Stimulated activated CD4-positive, alpha-beta T cell treated with anti-CD3 and anti-CD28 coated beads, TNF-alpha, amount 100 ng/mL, for 4 hours (primary cell): ENCODE measurements at places on chromosomes 13 and 19.

DNA sequence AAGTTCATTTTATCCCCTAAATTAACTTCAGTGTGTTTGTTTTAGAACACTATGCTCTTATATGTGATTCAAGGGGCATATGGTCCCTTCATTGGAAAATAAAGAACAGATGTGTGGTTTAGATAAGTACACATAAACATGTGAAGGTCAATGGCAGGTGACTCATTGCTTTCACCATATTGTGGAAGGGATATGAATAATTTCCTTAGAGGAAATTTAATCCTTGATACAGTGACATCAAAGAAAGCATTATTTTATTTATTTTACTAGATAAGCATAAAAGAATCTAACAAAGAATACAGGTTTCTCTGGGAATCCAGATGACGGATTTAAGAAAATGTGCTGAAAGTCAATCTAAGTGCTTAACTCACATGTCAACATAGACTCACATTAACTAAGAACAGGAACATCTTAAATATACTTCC is 373.5 kb downstream of the KCTD12 start:
- no peak for DNase-seq

DNA sequence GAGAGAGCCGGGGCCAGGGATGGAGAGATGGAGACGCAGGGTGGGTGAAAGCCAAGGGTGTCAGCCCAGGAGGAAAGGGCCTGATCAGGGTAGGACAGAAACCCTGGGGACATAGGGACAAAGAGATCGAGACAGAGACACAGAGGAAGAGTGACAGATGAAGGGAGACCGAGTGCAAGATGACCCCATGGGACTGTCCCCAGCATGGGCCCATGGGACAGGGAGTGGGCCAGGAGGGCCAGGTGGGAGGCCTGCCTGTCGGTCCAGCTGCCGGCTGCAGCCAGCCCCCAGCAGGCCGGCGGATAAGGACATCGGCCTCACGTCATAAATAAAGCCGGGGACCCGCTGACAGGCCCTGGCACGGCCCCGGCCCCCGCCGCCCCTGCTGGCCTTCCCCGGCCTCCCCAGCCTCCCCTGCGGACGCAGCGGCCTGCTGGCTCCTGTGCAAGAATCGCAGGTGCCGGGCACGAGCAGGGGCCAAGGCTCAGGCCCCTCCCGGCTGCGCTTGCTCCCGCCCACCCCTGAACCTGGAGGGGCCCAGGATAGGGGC is 6.3 kb downstream of the REX1BD start:
- no peak for DNase-seq

GRCh38 chr19:18304458-18305310 is 18.2 kb downstream of the LSM4 start:
- peak; percentile 73 for DNase-seq

GRCh38 chr13:24664726-24665409 is 15.3 kb upstream of the ATP12A start:
- DNase-seq, result no peak

- DNase-seq, result no peak
Measured at GRCh38 chr13:47461816-47462215, 539.3 kb downstream of the SUCLA2 start.

DNA sequence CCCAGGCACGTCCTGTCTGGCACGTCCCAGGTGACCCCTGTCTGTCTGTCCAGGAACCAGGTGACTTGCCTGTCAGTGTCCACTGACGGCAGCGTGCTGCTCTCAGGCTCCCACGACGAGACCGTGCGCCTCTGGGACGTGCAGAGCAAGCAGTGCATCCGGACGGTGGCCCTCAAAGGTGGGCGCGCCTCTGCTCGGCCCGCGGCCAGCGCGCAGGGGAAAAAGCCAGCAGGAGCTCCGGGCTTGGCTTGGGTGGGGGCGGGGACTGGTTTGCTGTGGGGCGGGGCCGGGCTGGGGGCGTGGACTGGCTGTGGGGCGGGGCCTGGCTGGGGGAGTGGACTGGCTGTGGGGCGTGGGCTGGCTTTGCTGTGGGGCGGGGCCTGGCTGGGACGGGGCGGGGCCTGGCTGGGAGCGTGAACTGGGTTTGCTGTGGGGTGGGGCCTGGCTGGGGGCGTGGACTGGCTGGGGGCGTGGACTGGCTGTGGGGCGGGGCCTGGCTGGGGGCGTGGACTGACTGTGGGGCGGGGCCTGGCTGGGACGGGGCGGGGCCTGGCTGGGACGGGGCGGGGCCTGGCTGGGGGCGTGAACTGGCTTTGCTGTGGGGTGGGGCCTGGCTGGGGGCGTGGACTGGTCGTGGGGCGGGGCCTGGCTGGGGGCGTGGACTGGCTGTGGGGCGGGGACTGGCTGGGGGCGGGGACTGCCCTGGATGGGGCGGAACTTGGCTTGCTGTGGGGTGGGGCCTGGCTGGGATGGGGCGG is 7.2 kb downstream of the WDR18 start:
- DNase-seq, result no peak

DNA sequence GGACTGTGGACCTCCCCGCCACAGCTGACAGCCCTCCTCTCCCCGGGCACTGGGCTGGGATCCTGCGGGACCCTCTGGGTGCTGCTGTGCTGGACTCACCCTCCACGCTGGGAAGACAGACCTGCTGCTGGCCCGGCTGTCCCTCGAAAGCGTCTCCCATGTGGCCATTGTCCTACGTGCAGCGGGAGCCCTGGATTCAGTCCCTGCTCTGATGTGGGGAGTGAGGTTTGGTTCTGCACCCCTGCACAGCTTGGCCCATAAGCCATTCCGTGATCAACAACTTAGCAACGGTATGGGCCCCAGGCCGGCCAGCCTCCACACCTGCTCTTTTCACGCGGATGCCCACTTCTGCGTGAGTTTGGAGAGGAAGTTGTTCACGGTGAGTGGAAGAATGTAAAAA is 195.2 kb downstream of the TEX29 start:
- DNase-seq, result no peak

DNA sequence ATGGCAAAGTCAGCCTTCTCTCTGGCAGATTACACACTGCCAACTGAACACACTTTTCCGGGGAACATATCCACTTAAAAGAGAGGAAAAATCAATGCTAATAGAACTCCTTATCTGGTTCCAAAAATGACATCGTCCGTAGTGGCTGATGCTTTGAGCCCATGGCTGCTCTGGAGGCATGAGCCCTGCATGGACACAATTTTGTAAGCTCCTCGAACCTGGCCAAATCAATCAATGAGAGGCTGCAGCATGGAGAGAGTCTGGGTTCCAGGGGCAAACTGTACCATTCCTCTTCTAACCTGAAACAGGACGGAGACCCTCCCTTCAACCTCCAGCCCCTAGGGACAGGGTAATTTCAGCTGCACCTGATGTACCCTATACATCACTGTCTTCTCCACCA is 21.0 kb upstream of the TSHZ3 start:
- no peak for DNase-seq

- no peak for DNase-seq
Measured at GRCh38 chr13:112685896-112686295, 3.9 kb upstream of the ATP11A start.

GRCh38 chr13:106331116-106331515 is 204.3 kb downstream of the EFNB2 start:
- DNase-seq, result no peak

GRCh38 chr13:80180740-80181355 is 160.1 kb downstream of the SPRY2 start:
- no peak for DNase-seq

GRCh38 chr13:97366172-97366688 is 67.7 kb upstream of the RAP2A start:
- no peak for DNase-seq

GRCh38 chr13:113115363-113116205 is 7.0 kb upstream of the F10 start:
- DNase-seq, result no peak

GRCh38 chr13:112771877-112772538 is 82.2 kb downstream of the ATP11A start:
- DNase-seq, result no peak

GRCh38 chr19:50248413-50248812 is 45.0 kb downstream of the MYH14 start:
- DNase-seq, result no peak

DNA sequence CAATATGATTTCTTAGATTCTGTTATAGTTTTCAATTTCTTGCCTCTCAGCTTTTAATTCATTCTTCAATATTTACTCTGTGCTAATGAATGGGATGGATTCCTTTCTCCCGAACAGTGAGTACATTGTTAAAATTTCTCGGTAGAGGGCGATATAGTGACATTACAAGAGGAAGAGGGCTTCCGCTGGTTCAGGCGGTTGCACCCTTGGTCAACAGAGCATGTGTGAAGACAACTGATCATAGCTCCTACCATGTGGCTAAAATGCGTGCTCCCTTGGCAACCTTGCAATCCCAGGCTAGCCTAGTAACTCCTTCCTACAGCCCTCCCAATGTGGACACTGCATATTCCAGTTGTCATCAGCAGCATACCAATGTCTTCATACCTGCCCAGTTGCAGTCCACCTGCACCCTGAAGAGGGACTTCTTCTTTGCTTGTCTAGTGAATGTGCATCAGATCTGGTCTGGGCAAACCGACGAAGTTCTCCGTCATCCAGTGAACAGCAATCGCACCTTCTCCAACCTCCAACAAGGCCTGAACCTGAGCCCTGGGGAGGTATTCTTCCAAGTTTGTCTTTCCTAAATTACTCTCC is 653.0 kb upstream of the GPC6 start:
- DNase-seq, result no peak

DNA sequence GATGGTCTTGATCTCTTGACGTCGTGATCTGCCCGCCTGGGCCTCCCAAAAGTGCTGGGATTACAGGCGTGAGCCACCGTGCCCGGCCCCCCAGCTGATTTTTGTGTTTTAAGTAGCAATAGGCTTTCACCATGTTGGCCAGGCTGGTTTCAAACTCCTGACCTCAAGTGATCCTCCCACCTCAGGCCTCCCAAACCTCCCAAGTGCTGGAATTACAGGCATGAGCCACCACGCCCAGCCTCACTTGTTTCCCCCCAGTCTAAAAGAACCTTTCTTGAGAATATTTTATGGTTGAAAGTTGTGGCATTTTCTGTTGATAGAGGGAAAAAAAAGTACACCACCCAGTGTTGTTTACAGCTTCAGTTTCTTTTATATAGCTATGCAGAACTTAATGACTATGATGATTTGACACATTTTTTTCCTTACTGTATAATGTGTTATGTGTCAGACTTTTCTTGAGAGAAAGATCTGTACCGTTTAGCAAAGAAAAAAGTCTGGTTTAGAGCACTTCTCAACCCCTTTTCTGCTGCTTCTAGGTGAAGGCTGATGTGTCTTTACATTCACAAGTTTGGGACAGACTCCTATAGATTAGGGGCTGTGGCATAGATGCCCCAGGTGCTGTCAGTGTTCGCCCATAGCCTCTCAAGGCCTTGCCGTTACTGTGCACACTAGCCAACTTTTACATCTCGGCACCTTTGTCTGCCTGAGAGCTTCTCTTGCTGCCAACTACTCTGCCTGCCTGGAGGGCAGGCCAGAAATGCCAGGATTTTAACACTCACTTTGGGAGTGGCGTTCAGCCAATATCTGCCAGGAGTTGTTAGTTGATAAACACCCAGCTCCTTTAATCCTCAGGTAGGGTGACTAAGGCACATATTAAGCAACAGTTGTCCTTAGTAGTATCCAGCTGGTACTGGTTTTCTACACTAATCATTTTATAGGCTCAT is 33.0 kb downstream of the KCTD4 start:
- DNase-seq, result no peak

GRCh38 chr19:48877855-48878195 is 5.6 kb downstream of the PPP1R15A start:
- DNase-seq, result no peak

GRCh38 chr19:48950830-48951519 is 3.7 kb upstream of the BAX start:
- DNase-seq, result no peak

GRCh38 chr19:1468821-1469254 is 10.2 kb downstream of the C19orf25 start:
- no peak for DNase-seq

DNA sequence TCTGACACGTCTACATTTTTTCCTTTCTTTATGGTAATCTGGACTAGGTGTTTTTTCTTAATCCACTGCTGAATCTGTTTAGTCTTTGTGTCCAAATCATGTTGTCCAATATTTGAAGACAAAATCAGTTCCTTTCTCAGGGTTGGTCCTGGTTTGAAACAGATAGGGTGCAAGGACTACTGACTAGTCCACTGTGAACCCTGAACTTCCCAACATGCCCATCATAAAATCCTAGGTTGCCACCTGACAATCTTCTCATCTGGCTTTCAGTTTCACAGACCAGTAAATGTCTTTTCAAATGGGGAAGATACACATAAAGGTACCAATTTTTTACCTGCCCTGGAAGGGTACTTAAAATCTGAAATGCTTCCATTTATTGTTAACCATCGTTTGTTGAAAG is 12.7 kb downstream of the GTF3A start:
- no peak for DNase-seq

GRCh38 chr13:112934078-112934477 is 34.9 kb upstream of the MCF2L start:
- DNase-seq, result no peak
